Germinal center (tissue), 1 donor: ENCODE measurements at places on chromosomes 1 and 21.
A peak's percentile ranks its signal among the peaks of the same experiment; 100 is the strongest.

DNA sequence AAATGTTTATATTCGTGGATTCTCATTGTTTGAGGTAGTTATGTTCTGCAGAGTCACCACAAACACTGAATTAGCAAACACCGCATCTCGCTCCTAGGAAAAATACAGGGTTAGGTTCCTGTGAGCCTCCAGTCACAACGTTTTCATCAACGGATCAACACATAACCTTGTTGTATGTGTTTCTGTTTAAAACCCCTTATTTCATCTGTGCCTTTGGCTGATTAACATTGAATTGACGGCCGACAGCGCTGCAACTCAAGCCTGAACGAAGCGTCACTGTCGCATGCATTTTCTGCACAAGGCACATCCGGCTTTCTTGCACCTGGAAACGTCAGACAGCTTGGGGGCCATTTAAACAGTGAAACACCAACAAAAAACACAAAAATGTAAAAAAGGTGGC lies 8.4 kb downstream of the SLC45A1 start:
- no peak for DNase-seq

GRCh38 chr1:53274541-53275185 lies 36.3 kb upstream of the MAGOH start:
- DNase-seq, result no peak

- no peak for DNase-seq
Observed at GRCh38 chr1:160978510-160978927, 23.9 kb upstream of the ITLN2 start.

DNA sequence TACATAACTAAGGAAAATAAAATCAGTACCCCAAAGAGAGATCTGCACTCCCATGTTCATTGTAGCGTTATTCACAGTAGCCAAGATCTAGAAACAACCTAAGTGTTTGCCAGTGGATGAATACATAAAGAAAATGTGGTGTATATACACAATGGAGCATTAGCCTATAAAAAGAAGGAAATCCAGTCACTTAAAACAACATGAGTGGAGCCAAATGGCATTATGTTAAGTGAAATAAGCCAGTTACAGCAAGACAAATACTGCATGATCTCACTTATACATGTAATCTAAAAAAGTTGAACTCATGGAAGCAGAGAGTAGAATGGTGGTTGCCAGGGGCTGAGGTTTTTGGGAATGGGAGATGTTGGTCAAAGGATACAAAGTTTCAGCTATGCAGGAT lies 508.3 kb upstream of the B3GALT2 start:
- no peak for DNase-seq

DNA sequence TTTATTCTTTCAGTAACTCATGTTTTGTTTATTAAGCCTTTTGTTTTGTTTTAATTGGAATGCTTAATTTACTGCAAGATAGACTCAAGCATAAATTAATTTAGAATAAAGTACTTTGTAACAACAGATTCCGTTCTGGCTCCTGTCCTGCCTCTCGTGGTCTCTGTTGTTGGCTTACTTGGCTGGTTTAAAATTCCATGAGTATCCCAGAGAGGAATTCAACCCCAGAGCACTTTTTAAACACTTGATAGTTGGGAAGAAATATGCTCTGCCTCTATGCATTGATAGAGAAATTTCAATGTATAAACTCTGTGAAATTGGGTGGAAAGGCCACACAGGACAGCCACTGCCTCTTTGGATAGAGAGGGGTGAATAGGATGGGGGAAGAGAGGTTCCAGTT lies 89.7 kb downstream of the ATP5PO start:
- DNase-seq, result no peak

GRCh38 chr1:227774051-227774731 lies 39.0 kb downstream of the SNAP47 start:
- DNase-seq, result no peak

DNA sequence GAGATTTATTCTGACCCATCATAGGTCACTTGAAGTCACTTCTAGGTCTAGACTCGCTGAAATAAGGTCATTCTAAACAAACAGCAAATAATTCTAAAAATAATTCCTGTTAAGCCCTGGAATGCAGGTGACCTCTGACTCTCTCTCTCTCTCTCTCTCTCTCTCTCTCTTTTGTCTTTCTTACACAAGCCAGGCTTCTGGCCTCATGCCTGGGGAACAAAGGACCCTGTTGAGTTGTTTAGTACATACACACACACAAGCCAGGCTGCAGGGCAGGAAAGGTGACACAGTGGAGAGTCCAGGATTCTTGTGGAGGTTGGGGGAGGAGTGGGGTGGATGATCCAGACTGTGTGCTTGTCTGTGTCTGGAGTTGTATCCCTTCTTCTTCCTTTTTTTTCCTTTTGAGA lies 4.0 kb upstream of the MEX3A start:
- DNase-seq, result no peak

DNA sequence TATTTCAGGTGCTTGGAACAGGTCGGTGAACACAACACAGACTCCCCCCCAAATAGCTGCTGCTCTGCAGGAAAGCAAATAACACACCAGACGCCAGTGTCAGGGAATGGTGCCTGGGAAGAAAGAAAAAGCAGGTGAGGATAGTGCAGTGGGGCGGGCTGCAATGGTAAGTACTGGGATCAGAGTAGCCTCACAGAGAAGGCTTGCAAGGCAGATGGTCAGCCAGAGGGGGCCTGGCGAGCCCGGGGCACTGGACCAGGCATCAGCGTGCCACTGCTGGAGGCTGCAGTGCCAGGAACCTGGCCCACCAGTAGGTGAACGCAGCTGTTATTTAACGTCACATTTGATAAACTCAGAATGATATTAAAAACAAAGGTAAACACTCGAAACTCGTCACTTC lies 60.0 kb downstream of the POFUT2 start:
- no peak for DNase-seq

DNA sequence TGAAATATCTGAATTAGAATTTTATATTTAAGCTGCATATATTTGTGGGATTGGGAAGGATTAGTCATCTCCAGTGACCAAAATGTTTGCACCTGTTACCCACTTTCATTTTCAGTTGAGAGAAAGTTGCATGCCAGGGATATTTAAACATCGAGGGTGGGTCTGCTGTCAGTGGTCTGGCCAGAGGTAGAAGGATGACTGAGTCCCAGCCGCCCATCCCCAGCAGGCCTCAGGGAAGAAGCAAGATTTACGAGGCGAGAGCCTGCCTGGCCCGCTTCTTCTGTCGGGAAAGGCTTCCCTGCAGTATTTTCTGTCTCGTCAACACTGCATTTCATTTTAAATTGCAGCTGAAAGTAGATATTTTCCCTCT lies 1.4 kb upstream of the MAN1C1 start:
- no peak for DNase-seq

GRCh38 chr1:117318426-117318825 lies 48.8 kb upstream of the MAN1A2 start:
- DNase-seq, result no peak

GRCh38 chr1:207030522-207031009 lies 2.0 kb downstream of the C1orf116 start:
- DNase-seq, result no peak

GRCh38 chr1:209662879-209663327 lies 10.7 kb upstream of the LAMB3 start:
- DNase-seq, result no peak

DNA sequence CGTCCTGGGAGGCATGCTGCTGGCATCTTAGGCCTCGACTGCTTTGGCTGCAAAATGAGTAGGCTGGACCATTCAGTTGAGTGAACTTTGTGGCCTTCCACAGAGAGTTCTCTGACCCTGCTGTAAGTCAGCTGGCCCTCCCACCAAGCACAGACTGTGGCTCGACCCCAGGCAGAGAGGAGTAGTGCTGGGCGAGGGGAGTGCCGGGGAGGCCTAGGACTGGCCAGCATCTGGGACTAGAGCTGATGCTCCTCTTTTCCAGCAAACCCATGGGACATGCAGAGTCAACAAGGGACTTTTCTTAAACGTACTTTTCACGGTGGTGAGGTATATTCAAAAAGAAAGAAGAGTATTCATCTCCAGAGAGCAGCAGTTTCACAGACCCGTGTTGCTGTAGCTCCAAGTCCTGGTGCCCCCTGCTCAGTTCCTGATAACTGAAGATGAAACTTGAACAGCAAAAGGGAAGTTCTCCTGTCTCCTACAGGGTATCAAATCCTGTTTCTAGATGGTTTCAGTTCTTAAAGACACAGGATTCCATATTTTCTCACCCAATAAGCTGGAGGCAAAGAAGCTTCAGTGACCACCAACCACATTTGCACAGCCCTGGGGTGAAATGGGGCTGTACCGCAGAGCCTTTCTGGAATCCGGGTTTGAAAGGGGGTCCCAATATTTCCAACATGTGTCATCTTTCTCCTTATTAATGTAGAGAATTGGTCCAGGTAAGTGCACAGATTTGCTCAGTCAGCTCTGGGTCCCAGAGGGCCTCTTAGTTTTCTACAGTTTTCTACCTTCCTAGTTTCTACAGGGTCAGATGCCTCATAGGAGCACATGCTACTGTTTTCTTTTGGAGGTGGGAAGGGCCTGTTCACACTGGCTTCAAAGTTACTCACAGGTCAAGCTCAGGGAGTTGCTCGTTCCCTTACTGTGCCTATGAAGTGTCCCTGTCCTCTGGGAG lies 20.9 kb downstream of the BATF3 start:
- no peak for DNase-seq

DNA sequence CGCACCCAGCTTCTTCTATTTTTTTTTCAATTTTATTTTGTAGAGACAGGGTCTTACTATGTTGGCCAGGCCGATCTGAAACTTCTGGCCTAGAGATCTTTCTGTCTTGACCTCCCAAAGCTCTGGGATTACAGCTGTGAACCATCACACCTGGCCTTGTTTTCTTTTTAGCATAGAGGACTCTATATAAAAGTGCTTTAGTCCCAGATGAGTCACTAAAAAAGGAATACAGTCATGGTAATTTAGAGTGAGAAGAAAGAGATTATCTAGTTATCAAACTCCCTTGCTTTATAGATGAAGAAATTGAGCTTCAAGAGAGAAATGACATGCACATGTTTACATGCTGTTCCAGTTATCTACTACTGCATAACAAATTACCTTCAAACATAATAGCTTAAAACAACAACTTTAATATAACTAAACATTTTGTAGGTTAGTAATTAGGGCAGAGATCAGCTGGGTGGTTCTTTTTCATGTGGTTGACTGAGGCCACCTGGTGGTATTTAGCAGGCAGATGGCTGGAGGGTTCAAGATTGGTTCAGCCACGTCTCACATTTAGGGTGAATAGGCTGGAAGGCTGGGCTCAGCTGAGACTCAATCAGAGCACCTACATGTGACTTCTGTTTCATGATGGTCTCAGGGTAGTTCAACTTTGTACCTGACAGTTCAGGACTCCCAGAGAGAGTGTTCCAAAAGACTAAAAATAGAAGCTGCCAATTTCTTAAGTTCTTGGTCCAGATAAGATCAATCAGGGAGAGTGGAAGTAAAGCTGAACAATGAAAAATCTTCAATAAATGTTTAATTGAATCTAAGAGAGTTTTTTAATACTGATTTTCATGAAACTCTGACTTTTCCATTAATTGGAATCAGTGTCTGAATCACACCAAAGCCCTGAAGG lies 16.9 kb upstream of the MTF2 start:
- DNase-seq, result peak; percentile 29

GRCh38 chr1:60833173-60833572 lies 249.2 kb upstream of the NFIA start:
- DNase-seq, result no peak
